ENCODE measurements at places on chromosomes 11 and 22.

GRCh38 chr22:22009661-22010060, 27.1 kb upstream of the TOP3B start:
- DNase-seq: no peak

- no peak for DNase-seq
These were observed 219.1 kb upstream of the ARHGAP42 start for GRCh38 chr11:100467821-100468508.

DNA sequence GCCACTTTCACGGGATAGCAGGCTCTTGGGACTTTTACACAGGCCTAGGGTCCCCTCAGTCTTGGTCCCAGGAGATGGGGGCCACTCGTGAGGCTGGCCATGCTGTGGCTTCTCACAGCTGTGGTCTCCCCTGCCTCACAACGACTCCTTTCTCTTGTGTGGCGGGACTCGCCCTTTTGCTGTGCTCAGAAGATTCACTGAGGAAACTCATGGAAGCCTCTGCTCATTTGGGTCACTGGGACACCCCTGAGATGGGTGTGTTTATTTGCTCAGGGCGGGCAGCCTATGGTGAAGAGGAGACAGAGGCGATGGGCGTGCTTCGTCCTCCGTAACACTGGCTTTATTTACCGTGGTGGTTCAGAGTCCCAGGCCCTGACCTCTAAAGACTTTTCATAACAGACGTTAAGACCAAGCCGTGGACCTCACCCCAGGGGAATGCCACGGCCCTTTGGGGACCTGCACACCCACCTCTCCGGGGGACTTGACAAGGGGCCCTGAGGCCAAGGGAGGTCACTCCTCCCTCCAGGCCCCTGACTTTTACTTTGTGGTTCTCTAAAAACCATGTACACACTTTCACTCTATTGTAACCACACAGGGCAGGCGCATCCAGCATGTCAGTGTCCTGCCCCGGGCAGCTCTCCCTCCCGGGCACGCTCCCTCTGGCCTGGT, 15.5 kb downstream of the TEF start:
- DNase-seq: no peak

GRCh38 chr11:94956963-94957362, 16.4 kb downstream of the CWC15 start:
- DNase-seq: no peak

GRCh38 chr11:18633256-18634139, 644 bp downstream of the SPTY2D1 start:
- DNase-seq: no peak

DNA sequence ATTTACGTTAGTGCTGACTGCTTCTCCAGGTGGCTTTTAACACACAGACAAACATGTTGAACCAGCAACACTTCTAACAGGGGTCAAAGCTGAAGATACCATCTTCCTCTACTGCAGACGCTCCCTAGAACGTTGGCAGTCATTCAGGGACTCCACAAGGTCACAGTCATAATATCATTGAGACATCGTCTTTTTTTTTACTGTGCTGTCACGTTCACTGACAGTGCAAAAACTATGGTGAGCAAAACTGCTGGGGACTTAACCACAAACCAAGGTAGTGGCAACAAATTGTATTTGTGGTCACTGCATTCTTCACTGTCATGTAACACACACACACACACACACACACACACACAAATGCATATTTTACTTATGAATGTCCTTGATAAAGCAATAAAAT, 244.9 kb downstream of the CASP12 start:
- no peak for DNase-seq

DNA sequence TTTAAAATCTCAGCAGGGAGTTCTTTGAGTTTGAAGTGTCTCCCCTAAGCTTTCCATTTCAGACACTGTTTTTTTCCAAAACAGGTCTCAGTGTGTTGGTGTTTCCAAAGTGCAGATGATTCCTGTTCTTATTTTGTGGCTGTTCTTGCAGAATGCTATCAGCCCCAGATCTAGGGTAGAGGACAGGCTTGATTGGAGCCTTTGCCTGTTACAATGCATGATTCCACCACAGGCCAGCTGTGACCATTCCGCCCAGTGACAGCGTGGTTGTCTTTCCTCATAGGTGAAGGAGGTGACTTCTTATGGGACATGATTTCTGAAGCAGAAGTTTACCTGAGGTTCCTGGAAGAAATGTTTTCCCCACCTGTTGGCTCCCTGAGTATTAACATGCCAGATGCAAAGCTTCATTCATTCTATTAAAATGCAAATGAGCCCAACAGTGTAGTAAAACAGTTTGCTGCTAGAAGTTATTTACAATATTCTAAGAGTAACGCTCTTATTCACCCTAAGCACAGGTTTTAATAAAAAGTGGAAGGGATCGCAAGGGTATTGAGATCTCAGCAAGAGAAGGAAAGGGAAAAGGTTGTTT, 36.9 kb upstream of the BIRC3 start:
- no peak for DNase-seq

DNA sequence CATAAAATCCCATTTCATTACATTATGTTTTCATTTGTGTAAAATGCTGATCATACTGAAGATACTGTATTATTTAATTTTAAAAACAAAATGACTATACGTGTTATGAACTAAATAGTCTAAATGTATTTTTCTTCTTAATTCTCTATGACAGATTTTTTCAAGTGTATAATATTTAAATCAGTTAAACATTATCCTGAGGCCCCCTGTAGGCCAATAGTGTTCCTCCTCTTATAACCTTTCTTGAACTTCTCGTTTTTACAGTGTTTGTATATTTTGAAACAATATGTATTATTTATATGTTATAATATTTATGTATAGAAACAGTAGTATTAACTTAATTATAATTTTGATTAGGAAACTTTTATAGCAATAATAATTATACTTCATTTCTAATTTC, 151.1 kb upstream of the CHORDC1 start:
- no peak for DNase-seq

- no peak for DNase-seq
These were observed 9.0 kb upstream of the PANX3 start for GRCh38 chr11:124602193-124602592.

- no peak for DNase-seq
These were observed 51.6 kb downstream of the CLMP start for GRCh38 chr11:123143476-123143875.

DNA sequence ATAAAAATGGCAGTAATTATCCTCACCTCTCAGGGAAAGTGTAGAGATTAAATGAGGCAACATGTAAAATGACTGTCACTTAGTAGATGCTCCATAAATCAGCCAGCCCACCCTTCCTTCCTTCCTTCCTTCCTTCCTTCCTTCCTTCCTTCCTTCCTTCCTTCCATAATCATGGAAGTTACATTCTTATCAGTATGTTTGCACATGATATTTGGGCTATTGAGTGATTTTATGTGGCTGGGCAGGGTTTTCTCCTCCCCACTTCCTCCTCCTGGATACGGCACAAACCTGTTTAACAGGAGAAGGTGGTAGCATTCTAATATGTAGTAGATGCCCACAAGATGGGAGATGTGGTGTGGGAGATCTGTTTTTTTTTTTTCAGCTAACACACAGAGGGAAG, 11.9 kb downstream of the LYVE1 start:
- DNase-seq: no peak

- no peak for DNase-seq
These were observed 76.0 kb downstream of the MRTFA start for GRCh38 chr22:40560551-40560950.

DNA sequence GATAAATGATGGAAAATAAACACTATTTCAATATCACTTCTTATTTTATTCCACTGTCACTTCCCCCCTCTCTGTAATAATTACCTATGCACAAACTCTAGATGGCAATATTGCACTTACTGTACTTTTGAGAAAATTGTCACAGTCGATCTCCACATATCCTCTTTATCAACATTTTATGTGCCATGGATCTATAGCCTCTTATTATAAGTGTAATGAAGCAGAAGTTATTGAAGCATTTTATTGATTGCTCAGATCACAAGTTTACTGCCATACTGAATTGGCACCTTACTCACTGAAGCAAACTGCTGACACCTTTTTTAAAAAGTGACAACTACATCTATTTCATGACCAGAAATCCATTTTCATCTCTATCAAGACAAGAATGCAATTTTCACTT, 133.4 kb downstream of the DCDC1 start:
- no peak for DNase-seq

- no peak for DNase-seq
These were observed 12.9 kb downstream of the ATG13 start for GRCh38 chr11:46630237-46630636.

- no peak for DNase-seq
These were observed 4.7 kb downstream of the EHF start for GRCh38 chr11:34625576-34625975.

- DNase-seq: no peak
These were observed 804 bp downstream of the CCDC134 start for GRCh38 chr22:41801147-41801819.

Measured in activated CD4-positive, alpha-beta T cell treated with anti-CD3 and anti-CD28 coated beads, Interleukin-2, amount 50 U/mL, for 24 hours (primary cell).